ENCODE measurements at places on chromosomes 11 and 22.

- no peak for DNase-seq
Observed at GRCh38 chr11:110787680-110788079, 75.4 kb upstream of the ARHGAP20 start.

DNA sequence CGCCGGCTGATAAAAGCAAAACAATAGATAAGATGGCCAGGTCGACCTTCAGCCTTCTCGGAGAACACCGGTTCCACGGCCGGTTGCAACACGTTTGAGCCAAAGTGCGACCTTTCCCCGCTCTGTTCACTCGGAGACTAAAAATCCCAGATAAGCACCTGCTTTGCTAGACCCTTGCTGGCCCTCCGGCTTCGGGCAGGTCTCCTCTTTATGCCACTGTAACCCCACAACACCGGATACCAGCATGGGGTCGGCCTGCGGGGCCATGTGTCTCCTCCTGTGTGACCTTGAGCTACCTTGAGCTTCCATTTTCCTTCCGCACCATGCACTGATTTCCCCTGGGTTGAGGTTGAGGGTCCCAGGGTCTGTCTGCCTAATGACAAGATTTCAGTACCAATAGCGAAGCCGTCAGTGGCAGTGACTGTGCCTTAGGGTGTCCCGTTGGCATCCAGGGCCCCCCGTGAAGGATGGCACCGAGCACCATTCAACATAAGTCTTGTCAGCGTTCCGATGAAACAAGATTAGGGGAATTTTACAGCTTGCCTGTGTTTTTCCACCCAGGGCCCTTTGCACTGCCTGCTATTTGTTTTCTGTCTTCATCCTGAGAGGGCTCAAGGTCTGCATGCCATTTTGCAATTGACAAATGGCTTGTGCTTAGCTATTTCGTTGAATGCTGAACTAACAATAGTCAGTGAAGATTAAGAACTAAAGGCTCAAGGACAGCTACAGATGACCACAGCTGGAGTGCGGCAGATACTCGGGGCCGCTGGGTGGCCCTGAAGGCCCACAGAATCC, 118.6 kb downstream of the KCNQ1 start:
- DNase-seq: no peak

DNA sequence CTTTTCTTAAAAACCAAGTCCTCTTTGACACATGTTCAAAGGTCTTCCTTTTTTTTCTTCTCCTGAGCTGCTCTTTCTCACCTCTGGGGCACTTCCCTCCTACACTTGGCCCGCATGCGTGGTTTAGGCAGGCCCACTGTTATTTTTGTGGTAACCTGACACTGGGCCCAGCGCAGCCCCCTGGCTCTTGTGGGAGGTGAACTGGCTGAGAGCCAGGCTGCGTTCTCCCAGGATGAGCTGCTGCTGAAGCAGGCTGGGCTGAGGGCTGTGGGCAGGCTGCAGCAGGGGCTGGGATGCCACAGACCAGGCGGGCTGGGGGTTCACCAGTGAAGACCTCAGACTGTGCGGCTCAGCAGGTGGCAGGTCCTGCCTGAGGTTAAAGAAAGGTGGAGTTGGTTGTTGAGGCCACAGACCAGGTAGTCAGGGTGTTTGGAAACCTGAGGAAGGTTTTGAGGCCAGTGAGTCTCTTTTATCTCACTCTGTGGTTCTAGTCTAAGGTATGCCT, 72.4 kb downstream of the TEAD1 start:
- peak; percentile 96 for DNase-seq

DNA sequence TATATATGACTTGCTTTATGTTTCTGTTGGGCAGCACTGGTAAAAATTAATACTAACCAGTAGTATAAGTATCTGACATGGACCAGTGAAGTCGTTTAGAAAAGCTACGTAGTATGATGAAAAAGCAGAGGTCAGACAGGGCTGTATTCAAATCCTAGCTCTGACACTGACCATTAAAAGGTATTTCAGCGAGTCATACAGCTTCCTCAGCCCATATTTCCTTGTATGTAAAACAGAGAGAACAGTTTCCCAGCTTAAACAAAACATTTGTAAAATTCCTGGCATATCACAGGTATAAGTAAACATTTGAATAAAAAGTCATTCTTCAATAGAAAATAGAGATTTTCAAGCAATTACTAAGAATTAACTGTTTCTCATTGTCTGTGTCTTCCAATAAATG, 4.2 kb downstream of the NOX4 start:
- no peak for DNase-seq

- DNase-seq: no peak
Observed at GRCh38 chr22:45673482-45674175, 2.0 kb downstream of the ATXN10 start.

DNA sequence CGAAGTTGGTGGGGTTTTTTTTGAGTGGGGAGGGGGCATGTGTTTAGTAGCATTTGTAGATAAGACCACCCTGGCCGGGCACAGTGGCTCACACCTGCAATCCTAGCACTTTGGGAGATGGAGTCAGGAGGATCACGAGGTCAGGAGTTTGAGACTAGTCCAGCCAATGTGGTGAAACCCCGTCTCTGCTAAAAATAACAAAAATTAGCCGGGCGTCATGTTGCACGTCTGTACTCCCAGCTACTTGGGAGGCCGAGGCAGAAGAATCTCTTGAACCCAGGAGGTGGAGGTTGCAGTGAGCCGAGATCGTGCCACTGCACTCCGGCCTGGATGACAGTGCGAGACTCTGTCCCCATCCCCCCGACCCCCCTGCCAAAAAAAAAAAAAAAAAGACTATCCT, 34.6 kb downstream of the CECR2 start:
- no peak for DNase-seq

- DNase-seq: no peak
Observed at GRCh38 chr22:42375982-42376381, 56.2 kb downstream of the NFAM1 start.

- DNase-seq: no peak
Observed at GRCh38 chr11:14373941-14374646, 15.1 kb upstream of the RRAS2 start.

DNA sequence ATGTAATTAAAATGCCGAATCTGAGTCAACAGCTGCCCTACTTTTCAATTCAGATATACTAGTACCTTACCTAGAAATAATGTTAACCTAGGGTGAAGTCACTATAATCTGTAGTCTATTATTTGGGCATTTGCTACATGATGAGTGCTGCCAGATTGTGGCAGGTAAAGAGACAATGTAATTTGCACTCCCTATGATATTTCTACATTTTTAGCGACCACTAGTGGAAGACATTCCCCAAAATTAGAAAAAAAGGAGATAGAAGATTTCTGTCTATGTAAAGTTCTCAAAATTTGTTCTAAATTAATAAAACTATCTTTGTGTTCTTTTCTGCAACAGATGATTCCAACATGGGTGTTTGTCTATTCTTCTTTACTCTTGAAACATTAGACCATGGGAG, 14.1 kb downstream of the MS4A1 start:
- no peak for DNase-seq

DNA sequence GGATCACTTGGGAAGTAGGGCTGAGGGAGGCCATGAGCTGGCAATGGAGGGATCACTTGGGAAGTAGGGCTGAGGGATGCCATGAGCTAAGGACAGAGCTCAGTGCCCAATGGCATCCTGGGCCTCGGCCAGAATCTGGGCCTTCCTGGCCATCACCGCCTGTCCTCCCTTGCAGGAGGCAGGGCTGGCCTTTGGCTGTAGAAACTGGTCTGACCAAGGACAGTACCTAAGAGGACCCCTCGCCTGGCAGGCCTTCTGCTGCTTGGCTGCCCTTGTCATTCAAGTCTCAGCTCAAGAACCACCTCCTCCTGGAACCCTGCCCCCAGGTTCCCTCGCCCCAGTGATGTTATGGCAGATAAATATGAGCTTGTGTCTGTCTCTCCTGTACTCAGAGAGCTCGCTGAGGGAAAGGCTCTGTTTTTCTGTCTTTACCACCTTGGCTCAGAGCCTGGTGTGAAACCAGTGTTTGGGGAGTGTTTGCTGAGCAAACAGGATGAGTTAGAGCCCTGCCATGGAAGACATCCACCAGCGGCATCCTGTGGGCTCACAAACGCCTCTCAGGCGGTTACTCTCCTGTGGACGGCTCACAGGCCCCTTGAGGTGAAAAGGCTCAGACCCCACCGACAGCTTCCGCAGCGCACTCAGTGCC, 19.3 kb upstream of the RASL10A start:
- DNase-seq: no peak

DNA sequence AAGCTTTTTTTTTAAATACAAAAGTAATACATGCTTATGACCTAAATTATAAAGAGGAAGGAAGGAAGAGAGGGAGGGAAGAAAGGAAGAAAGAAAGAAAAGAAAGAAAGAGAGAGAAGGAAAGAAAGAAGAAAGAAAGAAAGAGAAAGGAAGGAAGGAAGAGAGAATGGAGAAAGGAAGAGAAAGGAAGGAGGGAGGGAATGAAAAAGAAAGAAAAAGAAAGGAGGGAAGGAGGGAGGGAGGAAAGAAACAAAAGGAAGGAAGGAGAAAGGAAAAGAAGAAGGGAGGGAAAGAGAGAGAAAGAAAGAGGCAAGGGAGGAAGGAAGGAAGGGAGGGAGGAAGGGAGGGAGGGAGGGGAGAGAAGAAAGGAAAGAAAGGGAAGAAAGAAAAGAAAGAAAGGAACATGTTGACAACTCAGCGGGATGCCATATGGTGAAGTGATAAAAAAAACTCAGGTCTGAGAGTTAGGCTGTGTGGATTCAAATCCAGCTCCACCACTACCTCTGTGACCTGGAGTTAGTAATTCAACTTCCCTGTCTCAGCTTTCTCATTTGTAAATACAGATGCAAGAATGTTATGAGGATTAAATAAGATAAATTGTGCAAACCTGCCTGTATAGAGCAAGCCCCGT, 9.6 kb upstream of the EED start:
- no peak for DNase-seq

DNA sequence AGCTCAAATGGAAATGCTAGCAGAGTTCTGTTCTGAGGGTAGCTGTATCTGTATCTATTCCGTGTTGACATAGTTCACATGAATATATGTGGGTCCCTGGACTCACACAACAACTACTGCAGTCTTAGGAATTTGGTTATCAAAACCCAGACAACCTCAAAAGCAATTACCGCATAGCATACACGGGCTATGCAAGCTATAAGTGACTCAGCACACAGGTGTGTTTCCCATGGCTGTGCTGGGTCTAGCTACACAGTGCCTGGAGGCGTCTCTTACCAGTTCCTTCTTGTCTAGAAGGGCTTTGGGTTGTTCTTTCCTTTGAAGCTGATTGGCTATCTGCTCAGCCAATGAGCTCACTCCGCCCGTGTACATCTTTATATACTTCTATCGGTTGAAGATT, 98.2 kb upstream of the BID start:
- no peak for DNase-seq

DNA sequence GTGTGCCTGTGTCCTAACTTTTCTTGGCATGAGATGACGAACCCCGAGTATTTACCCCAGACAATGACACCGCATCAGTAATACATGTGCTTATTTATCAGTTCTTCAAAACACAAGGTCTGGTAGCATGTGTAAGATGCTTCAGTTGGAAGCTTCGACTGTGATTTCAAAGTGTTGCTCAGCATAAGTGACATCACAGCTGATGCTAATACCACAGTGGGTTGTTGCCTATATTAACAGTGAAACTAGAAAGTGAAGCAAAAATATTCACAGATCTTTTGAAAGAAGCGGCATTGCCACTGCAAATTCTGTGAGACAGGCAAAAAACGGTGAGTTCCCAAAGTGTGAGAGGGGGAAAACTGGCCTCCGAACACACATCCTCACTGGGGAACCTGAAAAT, 18.4 kb upstream of the TTC12 start:
- no peak for DNase-seq

GRCh38 chr11:117039900-117040299, 58.3 kb downstream of the SIK3 start:
- no peak for DNase-seq

DNA sequence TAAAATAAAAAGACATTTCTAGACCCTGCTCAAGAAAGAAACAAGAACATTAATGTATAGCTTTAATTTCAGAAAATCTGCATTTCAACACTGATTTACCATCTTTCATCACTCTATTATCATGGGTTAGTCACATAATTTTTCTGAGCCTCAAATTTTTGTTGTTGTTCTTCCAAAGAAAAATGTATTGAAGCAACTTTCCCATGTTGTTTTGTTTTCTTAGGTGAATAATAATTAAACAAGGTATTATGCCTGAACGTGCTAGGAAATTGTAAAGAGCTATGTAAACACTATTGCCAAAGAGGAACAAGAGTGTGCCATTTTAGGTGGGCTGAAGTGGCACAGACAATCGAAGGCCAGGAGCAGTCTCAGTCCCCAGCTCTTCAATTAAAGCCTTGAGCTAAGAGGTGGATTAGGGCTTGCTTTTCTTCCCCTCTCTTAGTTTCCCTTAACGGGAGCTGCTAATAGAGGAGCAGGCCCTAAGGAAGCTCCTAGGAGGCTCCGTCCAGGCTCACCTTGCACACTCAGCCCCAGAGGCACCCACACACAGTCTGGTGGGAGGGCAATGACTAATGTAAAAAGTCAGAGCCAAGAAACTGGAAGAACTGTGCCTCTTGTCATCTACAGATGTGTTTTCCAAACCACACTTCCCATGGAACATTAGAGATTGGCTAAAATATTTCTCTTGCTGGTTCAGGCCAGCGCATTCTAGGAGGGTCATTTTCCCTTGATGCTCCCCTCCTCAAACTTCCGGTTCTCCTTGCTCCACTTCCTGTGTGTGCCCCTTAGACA, 8.8 kb upstream of the UBASH3B start:
- no peak for DNase-seq

DNA sequence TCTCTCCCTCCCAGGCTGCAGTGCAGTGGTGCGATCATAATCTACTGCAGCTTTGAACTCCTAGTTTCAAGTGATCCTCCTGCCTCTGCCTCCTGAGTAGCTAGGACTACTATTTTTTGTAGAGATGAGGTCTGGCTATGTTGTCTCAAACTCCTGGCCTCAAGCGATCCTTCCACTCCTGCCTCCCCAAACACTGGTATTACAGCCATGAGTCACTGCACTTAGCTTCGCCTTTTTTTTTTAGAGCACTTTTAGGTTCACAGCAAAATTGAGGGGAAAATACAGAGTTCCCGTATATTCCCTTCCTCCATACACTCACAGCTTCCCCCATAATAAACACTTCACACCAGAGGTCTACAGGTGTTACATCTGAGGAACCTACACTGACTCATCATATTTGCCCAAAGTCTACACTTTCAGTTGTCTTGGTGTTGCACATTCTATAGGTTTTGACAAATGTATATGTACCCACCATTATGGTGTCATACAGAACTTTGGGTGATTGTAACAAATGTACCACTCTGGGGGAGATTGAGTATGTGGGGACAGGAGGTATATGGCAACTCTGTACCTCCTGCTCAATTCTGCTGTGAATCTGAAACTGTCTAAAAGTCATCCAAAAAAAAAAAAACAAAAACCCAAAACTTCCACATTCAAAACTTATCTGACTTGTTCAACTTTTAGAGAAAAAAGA, 11.3 kb upstream of the SLC37A4 start:
- DNase-seq: no peak

- no peak for DNase-seq
Observed at GRCh38 chr11:109148669-109149068, 273.3 kb upstream of the C11orf87 start.
